ENCODE measurements at places on chromosomes 16 and 17. TPM values are rescaled to one million over a fixed set of nuclear protein-coding genes. Genes with fewer than 3 reads are reported as not detected.

FNDC8 gene
- polyA plus RNA-seq, result 0.23 TPM

GRCh38 chr16:54568906-54569807, 282.6 kb upstream of the IRX3 start:
- no peak for DNase-seq

PIPOX gene
- polyA plus RNA-seq, result 10.6 TPM

FZD2 gene
- 24.1 TPM for polyA plus RNA-seq

ZNF469 gene
- 6.8 TPM for polyA plus RNA-seq

RDM1 gene
- 2.4 TPM for polyA plus RNA-seq

GRCh38 chr16:84421081-84421937, 53.0 kb downstream of the ATP2C2 start:
- DNase-seq, result no peak
